ENCODE measurements at places on chromosomes 4 and X.

DNA sequence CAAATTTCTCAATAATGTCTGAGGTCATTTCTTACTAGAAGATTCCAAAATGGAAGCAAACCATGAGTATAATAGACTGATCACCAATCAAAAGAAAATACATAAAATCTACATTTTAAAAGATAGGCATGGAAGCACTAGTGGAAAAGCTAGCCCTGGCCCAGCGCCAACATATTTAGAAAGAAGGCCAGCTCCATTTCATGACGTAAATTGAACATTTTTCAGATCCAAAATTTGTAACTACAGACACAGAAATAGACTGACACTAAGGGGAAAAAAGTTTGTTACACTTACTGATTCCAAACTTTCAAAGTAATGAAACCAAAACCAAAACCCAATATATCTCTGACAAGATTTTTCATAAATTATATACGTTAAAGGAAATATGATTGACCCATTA, 117.7 kb downstream of the ADAMTS3 start:
- no peak for DNase-seq

DNA sequence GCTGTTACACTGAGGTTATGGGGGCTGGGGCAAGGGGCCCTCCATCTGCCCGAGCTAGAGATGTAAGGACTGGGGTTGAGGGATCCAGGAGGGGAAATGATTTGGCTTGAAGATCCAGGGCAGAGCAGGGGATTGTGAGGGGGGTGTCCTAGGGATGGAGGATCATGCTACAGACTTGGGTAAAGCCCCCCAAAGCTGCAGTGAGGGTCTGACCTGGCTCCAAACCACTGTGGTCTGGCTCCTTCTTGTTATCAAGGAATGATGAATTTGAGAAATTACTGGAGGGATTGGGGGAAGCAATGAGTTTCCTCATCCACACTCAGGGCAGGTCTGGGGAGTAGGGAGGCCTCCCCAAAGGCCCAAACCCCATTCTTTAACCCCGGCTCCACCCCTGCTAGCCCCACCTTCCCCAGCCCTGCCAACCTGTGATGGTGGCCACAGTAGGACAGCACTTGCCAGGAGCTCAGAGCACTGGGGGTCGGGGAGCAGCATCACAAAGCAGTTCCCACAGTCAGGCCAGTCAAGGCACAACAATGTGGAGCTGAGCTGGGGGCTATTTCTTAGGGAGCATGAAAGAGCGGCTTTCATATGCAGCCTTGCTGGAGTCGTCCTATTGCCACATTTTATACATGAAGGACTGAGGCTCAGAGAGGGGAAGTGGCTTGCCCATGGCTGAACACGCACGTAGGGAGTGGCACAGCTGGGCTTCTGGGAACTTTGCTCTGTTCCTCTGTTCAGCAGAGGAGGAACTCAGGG, 165.5 kb downstream of the EFNB1 start:
- no peak for DNase-seq

DNA sequence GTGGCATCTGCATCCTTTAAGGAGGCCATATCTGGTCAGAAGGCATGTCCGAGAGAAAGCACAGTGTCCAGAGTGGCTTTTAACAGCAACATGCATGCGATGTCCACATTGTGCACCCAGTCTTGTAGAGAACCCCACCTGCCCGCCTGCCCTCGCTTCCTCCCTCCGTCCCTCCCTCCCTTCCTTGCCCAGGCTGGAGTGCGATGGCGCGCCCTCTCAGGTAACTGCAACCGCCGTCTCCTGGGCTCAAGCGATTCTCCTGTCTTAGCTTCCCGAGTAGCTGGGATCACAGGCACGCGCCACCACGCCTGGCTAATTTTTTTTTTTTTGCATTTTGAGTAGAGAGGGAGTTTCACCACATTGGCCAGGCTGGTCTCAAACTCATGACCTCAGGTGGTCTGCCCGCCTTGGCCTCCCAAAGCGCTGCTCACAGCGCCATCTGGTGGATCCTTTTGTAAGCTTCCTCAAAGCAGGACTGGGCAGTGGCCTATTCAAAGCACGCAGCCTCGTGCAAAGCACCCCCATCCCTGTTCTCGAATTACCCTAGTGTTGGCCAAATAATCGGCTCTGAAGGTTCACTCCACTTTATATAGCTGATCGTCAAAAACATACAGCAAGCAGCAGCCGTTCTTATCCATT, 15.0 kb downstream of the BRCC3 start:
- no peak for DNase-seq

- no peak for DNase-seq
Measured at GRCh38 chrX:103063191-103063845, 653 bp downstream of the BEX1 start.

GRCh38 chr4:19650903-19651864, 600.5 kb upstream of the SLIT2 start:
- DNase-seq, result no peak

DNA sequence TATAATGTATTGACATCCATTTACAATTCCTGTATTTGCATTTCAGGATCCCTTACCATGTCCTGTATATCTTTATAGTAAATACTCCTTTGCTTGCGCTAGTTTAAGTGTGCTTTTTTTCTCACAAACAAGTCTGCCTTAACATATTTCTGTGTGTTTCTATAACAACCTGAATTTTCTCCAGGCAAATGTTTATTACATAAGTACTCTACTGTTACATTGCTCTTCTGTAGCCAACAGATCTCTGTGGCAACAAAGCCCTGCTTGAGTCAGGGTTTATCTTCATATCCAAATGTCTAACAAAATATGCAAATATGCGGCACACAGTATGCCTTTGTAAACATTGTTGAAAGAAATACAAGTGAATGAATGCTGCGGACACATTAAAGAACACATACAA, 625.5 kb downstream of the TLL1 start:
- no peak for DNase-seq

DNA sequence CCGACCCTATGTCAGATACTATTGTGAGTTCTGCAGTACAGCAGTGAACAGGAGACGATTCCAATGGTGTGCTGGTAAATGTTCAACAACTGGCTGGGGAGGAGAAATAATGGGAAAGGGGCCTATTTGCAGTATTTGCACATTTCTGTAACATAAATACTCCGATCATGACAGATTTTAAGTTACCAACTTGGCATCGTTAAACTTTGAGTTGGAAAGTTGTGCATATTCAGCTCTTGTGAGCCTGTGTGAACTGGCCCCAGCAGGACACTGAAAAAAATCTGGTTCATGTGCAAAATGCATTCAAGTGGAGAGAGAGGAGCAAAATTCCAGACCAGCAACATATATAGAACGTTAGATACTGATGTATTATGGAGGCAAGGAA, 175.0 kb downstream of the MAPK10 start:
- no peak for DNase-seq

DNA sequence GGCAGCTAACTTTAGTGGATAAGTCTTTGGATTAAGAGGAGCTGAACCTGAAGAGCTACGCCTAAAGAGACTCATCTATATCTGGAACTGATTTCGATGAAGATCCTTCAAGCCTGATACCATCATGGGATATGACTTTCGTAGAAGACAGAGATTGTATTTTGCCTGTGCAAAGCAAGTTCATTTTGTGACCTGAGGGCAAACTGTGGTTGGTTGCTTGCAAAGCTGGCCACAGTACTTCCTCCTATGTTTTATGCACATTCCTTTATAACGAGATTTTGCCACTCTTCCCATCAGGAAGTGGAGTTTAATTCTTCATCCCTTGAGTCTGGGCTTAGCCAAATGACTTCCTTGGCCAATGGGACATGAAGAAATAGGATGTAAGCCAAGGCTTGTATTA, 519.3 kb upstream of the NR3C2 start:
- DNase-seq, result no peak

DNA sequence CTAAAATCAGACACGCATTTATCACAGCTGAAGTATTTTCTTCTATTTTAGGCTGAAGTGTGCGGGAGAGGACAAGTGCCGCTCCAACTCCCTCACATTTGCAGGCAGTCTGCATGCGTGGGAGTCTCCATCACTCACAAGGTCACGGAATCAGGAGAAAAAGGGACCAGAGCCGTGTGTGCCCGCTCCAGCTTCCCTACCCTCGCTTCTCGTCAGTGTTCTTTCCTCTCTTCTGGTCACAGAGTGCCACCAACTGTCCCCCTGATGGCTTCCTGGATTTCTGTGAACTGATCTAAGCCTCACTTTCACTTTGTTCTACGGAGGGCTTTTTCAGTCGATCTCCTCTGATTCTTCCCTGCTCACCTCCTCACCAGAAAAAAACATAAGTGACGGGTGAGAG, 407.4 kb upstream of the AADAT start:
- DNase-seq, result no peak

Measured in T-helper 2 cell (primary cell).